ENCODE measurements at places on chromosomes 16 and 17.

- no peak for DNase-seq
Measured at GRCh38 chr17:75088465-75089417, 987 bp downstream of the SLC16A5 start.

DNA sequence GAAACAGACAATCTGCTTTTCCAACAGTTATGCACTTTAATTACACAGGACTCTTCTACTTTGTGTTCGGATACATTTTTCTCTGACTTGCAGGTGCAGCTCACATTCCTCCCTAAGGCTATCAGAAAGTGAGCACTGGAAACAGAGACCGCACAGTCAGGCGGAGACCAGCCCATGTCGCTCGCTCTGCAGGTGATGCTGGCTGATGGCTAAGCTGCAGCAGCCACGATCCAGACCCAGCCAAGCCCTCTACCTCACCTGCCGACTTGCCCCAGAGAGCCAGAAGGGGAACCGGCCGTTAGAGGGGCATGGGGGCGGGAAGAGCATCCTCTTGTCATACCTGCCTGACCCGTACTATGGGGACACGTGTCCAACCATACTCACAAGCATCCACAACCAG, 33.8 kb downstream of the MAP1LC3B start:
- DNase-seq: no peak

- DNase-seq: no peak
Measured at GRCh38 chr17:38705803-38706504, 881 bp downstream of the MLLT6 start.

DNA sequence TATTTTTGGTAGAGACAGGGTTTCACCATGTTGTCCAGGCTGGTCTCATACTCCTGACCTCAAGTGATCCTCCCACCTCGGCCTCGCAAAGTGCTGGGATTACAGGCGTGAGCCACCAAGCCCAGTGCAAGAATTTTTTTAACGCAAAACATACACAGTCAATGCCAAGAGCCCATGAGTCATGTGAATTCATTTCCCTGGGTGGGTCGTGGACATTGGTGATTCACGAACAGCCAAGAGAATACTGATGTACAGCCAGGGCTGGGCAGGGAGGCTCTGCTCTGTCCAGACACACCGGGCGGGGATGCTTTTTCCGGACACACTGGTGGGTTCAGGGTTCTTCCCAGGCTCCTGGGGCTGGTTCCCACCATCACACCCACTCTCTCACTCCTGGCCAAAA, 17.7 kb downstream of the SLC38A8 start:
- no peak for DNase-seq

DNA sequence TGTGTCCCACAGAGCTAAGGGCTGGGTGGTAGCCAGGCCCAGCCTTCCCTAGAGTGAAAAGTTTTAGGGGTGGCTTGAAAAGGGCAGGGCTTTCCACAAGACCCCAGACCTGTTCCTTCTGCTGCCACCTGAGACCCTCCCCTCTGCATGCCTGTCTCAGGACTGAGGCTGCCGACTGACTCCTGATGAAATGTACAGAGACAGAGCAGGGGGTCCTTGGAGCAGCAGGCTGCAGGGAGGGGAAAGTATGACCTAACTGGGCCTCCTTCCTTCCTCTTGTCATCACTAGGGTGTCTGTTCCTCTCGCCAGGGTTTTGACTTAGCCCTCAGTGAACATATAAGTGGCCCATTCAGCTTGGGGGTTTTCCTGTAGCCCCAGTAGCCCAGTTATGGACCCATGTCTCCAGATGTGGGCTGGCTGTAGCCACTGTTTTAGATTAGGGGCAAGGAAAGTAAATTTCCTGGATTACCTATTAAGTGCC, 14.9 kb upstream of the NFATC3 start:
- DNase-seq: no peak

DNA sequence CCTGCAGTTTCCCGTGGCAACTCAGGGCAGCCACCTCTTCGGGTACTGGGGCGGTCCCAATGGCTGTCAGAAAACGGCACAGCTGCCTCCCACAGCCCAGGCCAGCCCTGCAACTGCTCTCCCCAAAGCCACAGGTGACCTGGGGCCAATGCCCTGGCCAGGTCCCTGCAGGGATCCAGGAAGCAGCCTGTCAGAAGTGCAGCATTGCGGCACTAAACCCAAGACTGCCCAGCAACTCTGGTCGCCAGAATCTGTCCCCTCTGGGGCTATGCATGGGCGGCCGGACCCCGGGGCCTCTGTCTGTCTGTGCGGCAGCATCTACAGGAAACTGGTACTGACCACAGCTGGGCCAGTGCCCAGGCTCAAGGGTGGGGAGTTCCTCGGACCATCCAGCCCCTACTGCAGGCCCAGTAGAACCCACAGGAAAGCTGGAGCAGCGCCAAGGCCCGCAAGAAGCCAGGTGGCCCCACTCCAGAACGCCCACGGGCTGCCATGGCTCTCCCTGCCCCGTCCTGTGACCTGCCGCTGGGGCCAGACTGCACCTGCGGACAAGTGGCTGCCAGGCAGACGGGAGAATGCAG, 5.5 kb downstream of the CYBC1 start:
- DNase-seq: no peak

Data from cortex of kidney (tissue), 1 donor.